ENCODE measurements at places on chromosomes 6 and 20. TPM values are rescaled to one million over a fixed set of nuclear protein-coding genes. Genes with fewer than 3 reads are reported as not detected.

Gene TSPO2
- total RNA-seq, result not detected

Gene TGM6
- total RNA-seq, result not detected

Gene ANKRD66
- total RNA-seq, result not detected

Gene DEFB132
- total RNA-seq, result not detected

Gene SEL1L2
- total RNA-seq, result not detected

Gene IMPG1
- not detected for total RNA-seq

Gene PRPH2
- 3.0 TPM for total RNA-seq
